Muscle of leg (tissue), 16 donors: ENCODE measurements at places on chromosomes 4 and X. TPM values are rescaled to one million over a fixed set of nuclear protein-coding genes. Genes with fewer than 3 reads are reported as not detected.
A peak's percentile ranks its signal among the peaks of the same experiment; 100 is the strongest.

GRCh38 chr4:25223802-25224375 is 9.9 kb upstream of the PI4K2B start:
- DNase-seq = peak; percentile 17

TMEM271 gene
- 0.04 TPM for total RNA-seq

GPRASP3 gene
- total RNA-seq = 5.2 TPM

- DNase-seq = no peak
Measured at GRCh38 chrX:30060718-30061117, 154.6 kb upstream of the MAGEB2 start.

DNA sequence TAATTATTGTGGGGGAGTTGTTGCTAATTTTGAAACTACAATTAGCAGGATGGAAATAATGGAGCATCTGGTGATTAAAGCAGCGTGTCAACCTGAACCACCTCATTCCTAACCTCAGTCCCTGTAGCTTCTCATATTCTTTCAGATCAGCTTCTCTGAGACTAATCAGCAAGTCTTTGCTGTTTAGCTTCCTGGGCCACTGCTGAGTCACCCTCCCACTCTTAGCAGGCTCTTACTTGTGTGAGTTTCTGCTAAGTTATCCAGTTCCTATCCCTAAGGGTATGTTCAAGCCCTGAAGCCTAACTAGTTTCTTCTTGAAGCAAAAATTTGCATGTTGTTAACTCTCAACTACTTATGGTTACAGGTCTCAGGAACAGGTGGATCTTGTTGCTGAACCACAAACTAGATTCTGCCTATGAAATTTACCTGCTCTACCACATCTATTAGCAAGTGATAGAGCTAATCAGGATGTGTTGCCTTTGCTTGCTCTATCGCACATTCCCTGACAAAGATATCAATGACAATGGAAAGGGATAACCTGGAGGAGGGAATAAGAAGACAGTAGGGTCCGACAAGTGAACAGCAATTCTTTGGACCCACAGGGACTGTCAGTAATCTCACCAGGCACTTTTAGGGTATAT is 134.2 kb downstream of the EIF4E start:
- DNase-seq = no peak

- peak; percentile 27 for DNase-seq
Measured at GRCh38 chrX:67544281-67545035, 637 bp downstream of the AR start.

DNA sequence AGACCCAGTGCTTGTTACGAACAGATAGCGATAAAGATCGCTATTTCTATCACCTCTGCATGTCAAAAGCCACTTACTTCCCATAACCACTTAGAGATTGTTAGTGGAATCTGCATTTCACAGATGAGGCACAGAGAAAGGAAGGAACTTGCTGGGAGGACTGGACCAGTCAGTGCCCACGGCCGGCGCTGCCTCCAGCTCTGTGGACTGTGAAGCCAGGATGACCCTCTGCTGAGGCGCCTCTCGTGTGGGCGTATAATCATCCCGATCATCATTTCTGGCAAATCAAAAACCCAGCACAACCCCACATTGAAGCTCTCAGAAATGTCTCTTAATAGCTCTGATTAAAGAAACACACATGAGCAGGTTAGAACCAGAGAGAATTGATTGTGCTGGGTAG is 61.5 kb upstream of the ADRA2C start:
- DNase-seq = no peak

FREM3 gene
- total RNA-seq = 0.13 TPM

GPR34 gene
- 6.4 TPM for total RNA-seq

TRPC5OS gene
- total RNA-seq = 0.13 TPM

MAOA gene
- total RNA-seq = 0.44 TPM

DNA sequence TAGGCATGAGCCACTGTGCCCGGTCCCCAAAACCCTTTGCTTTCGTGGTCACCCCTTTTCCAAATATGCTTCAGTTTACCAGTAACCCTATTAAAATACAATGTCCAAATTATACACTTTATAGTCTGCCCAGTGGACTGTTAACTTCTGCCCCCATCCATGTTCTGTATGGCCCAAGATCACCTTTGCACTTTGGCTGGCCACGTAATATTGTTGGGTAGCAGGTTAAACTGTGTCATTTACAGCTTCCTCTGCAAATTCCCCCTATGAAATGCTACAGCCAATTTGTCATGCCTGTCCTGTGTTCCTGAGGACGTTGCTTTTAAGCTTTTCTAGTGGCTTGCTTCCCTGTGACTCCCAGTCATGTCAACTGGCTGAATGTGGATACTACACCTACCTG is 101.1 kb upstream of the IL13RA1 start:
- no peak for DNase-seq

ASB12 gene
- 9.5 TPM for total RNA-seq

GRCh38 chr4:185472103-185472542 is 590 bp upstream of the CCDC110 start:
- DNase-seq = no peak

DNA sequence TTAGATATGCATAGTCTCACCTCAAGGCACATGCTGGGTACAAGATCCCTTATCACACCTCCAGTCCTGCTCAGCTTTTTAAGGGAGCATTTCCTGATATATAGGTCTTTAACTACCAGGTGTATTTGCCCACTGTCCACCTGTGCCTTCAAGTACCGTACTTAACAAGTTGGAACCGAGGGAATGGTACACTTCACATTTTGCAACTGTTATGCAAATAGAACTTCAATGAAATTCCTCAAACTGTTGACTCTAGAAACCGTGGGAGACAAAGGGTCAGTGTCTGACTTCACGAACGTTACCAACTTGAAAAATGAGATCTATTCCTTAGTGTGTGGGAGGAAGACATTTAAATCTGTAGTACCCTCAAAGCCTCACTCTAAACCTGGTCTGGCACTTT is 5.2 kb downstream of the TRIM2 start:
- DNase-seq = no peak

DNA sequence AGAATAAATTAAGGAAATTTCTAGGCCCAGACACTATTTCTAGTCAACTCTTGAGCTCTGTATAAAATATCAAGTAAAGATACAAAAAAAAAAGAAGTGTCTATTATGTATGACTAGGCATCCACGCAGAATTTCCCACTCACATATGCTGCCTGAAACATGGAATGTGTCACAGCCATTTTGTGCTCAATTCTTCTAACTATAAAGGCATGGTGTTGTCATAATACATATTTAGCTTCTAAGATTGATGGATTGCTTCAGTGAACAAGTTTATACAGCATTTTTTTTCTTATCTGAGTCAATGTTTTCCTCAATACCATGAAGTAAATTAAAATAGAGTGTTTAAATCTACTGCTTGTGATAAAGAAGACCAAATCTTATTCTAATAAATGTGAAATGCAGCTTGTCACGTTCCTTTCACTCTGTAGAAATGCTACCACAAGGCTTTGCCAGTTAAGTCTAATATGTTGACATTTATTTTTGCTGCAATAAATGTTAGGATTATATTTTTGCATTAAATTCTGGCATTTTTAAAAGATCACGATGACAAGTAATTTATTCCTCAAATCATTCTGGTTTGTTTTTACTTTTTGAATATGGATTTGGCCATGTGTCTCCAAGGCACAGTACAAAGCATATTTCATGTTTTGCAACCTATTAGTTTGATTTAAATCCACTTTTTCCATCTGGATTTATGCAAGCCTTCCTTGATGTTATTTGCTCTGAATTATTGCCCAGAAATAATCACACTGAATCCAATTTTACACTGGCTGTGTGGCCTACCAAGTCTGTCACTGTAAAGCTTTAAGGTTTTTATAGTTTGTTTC is 1829.0 kb upstream of the PCDH7 start:
- DNase-seq = peak; percentile 66

- peak; percentile 23 for DNase-seq
Measured at GRCh38 chr4:184102927-184103326, 114.7 kb downstream of the ENPP6 start.

DNA sequence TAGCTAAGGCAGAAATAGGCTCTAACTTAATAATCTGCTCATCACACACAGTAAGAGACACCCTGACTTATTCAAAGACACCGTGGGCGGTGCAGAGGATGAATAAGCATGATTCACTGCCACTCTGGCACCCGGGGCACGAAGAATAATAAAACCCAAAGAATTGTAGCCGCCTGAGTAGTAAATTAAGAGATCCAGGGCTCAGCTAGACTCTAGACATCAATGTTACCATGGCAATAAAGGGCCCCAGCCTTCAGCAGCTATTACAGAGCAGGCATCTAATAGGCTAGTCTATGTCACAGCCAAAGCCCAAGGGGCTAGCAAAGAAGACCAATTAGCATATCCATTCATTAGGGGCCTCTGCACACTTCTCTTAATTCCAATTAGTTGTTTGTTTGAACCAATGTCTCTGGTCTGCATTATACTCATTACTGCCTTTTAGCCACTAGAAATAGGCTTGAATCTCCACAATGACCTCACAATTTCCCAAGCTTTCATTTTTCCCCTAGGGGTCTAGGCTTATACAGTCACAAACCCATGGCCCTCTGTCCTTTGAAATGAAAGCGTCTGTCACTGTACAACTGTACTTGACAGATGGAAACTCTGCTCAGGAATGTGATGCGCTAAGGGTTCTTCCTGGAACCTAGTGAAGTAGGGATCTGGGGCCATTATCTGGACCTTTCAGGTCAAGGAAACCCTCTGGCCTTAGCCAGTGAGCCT is 3.0 kb upstream of the ATP1B4 start:
- DNase-seq = no peak

- DNase-seq = no peak
Measured at GRCh38 chrX:49995107-49995731, 72.8 kb downstream of the CLCN5 start.

DNA sequence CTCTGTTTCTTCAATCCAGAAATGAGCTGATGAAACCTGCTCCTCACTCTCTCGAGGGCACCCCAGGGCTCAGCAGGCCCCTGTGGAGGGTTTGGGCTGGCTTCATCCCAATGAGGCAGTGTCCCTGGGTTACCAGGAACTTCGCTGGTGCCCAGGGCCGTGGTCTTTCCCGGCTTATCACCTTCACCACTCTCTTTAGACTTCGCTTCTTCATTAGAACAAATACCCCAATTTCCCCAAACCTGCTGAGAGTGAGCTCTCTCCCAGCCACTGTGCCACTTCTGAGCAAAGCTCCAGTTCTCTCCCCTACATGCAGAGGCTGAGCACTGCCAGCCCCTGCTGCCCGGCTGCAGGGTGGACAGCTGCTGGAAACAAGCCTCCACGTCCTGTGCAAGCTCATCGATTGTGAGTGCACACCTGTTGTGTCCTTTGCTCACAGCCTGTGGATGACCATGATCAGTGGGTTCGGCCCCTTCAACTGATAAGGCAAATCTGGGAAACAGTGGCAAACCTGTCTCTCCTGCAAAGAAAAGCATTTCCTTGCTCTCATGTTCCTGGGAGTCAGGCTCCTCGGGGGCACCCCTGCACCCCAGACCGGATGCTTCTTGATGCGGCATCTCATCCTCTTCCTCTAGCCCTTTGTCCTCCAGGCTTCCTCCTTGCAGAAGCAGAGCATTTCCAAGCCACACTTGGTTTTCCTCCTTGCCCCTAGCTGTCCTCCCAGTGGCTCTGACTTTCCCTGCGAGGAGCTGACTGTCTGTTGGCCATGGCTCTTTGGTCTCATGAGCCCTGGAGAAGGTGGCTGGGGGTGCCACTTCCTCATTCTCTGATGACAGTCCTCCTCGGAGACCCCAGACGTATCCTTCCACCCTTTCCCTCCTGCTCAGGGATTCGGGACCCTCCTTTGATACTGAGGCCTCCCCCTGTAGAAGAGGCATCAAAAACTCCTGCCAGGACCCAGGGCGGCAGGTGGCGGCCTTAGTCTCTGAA is 28.7 kb downstream of the C4orf50 start:
- no peak for DNase-seq

TMEM35A gene
- total RNA-seq = 1.1 TPM

COL4A5 gene
- 15.5 TPM for total RNA-seq

PAGE5 gene
- total RNA-seq = not detected

DNA sequence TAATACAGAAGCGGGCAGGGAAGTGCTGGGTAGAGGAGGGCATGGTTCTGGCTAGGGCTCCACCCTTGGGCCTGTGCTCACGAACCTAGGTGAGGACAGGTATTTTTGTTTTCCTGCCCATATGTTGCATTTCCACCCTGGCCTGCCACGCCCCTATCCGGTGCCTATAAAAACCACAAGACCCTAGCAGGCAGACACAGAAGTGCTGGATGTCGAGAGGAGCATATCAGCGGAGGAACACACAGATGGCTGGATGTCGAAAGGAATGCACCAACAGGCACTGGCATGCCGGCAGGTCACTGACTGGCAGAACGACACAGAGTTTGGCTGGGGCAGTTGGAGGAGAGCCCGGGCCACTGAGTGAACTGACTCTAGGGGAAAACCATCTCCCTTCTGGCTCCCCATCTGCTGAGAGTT is 316.6 kb upstream of the BOD1L1 start:
- DNase-seq = no peak

EREG gene
- total RNA-seq = under 0.01 TPM

DNA sequence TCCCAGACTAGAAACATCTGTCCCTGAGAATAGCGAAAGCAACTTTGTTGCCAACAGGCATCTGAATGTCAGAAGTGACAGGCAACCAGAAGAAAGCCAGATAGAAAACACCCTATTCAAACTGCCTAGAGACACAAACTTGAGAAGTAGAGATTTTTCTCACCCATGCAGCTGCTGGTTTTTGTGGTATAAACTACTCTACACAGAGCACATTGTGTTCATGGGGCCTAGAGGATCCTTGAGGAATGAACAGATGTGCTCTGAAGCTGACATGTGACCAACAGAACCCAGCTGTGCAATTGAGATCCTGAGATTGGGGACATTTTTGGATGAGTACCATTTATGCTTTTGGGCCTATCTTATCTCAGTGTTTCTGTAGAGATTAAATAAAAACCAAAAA is 63.6 kb upstream of the NRK start:
- DNase-seq = peak; percentile 88

DNA sequence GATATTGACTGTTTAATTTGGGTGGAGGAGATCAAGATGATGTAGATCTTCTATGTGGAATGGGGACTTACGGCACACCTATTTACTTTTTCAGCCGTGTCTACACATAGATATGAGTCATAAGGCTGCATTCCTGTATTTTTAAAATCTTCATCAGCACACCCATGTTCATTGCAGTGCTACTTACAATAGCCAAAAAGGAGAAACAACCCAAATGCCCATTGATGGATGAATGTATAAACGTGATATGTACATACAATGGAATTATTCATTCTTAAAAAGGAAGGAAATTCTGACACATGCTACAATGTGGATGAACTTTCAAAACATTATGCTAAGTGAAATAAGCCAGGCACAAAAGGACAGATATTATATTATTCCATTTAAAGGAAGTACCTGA is 98.6 kb downstream of the AASDH start:
- DNase-seq = no peak

CCDC110 gene
- total RNA-seq = 1.4 TPM
